ENCODE measurements at places on chromosomes 7 and 10.

- DNase-seq: no peak
Observed at GRCh38 chr7:18798088-18798906, 302.7 kb downstream of the HDAC9 start.

DNA sequence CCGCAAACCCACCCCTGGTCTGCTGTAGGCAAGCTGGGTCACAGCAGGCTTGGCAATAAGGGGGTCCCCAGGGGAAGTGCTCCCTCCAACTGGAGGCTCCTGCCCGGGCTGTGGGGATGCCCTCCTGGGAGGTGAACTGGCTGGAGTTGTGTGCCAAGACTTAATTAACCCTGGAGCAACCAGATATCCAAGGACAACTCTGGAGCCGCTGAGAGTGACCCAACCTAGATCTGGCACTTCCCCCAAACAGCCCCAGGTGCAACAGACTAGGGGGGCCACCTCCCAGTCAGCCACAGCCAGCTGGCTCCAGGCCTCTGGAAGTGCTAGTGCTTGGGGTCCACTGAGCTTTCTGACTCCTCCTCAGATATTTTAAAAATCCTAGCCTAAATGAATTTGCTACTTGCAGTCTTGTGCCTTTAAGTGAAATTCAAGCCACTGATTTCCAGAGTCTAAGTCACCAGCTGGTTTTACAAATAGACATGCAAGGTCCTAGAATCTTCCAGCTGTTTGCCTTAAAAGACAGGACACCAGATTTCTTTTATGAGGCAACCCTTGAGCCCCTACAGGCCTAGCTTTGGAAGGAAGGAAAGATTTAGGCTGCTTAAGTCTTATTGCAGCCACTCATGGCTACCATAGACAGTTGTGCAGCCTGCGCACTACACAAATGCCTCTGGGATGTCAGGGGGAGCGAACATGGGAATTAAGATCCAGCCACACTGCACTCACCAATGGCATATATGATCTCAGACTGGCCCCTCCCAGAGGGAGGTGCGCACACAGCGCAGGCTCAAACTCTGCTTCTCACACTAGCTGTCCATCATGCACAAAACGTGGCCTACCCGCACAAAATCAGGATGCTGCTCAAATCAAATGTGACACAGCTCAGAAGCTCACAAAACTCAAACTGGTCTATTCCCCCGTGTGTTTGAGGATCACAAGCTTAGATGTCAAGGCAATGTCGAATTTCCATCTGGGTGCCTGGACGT lies 42.6 kb upstream of the MYL10 start:
- DNase-seq: peak; percentile 43

DNA sequence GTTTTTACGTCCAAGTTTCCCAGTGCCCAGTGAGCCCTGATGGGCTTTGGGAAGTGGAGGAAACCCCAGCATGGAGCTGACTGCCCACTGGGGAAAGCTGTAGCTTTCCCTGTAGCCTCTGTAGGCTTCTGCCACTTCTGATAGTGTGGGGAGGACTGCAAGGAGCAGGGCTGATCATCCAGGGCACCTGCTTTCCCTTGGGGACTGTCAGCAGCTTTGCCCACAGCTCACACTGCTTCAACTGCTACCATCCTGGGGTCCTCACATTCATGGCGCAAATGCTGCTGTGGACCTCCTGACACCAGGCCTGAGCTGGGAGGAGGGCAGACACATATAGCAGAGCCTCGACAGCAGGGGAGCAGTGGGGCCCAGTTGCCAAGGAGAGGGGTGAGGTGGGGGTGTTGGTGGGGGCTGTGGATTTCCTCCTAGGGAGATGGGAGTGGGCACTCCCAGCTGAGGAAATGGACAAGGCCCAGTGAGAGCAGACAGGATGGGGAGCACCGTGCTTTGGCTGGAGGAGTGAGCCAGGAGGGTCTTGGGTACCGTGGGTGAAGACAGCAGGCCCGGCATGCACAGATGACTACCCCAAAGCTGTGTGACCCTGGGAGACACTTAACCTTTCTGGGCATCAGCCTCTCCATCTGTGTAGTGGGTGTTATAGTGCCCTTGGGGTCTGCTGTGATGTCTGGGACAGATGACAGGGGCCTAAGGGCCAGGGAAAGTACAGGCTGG lies 16.2 kb downstream of the RAMP3 start:
- no peak for DNase-seq

- no peak for DNase-seq
Observed at GRCh38 chr7:1794888-1795542, 124.9 kb downstream of the ELFN1 start.

DNA sequence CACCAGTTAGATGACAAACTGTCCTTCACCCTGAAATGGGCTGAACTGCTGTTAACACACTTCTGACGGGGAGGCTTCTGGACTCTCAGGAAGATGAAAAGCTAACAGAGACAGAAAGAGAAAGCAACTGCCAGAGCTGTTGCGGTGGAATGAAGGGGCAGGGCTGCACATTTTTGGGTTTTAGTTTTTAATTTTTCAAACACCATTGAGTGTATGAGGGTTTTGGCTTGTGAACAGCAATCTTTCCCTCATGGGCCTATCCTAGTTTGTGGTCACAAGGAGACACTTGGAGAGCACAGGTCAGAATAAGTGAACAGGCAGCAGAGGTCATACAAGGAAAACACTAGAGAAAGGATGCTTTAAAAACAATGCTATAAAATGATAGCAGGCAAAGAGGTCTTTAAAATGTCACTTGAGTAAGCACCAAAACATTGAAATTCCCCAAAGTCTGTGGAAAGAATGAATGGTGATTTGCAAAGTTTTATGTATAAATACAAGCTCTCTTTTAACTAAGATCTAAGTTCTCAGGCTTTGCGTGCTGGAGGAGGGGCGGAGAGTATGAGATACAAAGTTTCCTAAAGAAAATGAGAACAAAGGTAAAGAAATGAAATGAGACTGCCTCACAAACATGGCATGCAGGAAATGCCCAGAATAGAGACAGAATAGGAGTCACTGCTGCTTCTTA lies 101.4 kb upstream of the GLI3 start:
- no peak for DNase-seq

DNA sequence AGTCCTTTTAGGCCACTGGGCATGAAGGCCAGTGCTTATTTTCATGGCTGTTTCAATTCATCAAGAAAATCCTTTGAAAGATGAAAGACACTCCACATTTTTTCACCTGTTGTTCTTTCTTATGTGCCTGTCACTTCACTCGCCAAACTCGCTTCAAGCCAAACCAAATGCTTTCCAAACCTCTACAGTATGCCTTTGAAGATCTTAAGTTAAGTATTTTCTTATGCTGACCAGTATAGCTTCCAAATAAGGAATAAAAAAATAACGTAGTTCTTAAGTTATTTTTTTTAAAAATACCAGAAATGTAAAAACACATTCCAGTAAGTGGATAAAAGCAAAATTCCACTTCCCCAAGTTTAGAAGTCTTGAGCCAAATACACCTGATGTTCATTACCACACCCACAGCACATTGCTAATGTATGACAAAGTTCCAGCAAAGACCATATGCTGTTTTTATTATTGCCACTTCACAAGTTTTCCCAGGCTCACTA lies 186.1 kb downstream of the MTERF1 start:
- DNase-seq: no peak

DNA sequence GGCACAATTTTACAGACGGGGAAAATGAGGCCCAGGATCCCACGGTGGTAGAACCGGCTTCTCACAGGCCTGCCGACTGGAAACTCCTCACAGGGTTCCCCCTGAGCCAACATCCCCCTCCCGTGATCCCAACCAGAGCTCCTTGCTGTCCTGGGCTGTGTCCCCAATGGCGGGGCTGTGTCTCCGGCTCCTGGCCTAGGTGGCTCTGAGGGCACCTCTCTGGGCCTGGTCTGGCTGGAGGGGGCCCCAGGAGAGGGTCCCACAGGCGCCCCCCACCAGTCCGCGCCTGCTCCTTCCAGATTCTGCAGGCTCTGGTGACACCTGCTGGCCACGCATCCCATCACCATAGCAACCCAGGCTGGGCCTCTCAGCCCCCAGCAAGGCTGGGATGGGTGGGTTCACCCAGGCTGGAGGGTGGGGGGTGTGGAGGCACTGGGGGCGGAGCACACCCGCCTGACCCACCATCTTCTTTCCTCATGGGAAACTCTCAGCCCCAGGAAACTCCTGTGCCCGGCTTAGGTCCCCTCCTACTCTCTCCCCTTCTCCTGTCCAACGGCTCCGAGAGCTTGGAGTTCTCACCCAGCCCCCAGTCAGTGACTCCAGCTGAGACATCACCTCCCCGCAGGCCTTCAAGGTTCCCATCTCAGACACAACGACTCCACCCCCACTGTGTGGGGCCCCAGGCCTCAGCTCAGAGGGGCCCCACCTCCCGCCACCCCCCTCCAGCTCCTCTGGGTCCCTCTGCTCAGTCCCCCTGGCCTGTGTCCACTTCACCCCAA lies 27.1 kb upstream of the TNRC18 start:
- peak; percentile 71 for DNase-seq

DNA sequence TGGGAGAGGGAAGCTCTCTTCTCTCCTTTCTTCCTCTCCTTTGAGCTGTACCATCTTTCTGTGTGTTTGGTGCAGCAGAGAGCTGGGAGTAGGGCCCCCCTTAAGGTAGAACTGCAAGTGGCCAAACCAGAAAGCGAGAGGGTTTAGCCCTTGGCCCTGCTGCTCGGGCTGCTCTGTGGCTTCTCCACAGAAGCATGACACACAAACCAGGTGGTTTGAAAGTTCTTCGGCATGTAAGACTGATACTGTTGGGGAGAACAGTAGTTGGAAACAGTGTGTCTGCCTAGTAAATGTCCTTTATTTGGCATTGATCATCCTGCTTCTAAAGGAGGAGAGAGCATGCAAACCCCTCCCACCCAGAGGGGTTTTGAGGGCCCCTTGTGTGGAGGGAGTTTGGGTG lies 277.8 kb downstream of the CELF2 start:
- no peak for DNase-seq

- DNase-seq: no peak
Observed at GRCh38 chr10:123297175-123297574, 143.0 kb downstream of the BUB3 start.

DNA sequence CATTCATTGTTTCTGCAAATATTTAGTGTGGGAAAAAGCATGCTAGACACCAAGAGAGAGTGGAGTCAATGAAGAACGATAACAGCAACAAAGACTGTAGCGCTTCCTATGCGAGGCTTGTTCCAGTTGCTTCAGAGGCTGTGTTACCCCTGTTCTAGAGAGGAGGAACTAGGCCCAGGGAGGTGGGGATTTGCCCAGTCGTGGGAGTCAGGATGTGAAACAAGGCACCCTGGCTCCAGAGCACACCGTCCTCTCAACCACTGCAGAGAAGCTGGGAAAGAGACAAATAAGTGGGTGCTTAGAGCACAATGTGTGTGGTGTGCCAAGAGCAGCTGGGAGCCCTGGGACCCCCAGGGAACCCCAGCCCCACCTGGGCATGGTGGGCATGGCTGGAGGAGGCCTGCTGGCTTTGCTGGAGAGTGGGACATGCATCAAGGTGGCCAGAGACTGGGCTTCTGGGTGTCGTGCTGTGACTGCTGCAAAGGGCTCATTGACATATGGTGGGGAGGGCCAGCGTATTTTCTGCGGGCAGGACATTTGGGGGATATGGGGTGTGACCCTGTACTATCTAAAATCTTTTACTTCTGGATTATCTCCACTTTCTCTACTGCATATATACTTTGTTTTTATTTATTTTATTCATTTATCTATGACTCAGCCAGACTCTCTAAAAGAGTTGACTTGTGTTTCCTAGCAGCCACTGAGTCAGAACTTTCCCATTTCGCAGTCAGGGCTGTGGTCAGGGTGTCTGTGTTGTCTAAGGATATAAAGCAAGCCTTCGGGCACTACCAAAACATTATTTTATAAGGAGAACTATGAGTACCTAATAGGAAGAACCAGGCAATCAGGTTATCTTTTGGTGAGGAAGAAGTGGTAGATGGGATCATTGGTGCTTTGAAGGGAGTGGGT lies 95.4 kb downstream of the TCF7L2 start:
- no peak for DNase-seq

DNA sequence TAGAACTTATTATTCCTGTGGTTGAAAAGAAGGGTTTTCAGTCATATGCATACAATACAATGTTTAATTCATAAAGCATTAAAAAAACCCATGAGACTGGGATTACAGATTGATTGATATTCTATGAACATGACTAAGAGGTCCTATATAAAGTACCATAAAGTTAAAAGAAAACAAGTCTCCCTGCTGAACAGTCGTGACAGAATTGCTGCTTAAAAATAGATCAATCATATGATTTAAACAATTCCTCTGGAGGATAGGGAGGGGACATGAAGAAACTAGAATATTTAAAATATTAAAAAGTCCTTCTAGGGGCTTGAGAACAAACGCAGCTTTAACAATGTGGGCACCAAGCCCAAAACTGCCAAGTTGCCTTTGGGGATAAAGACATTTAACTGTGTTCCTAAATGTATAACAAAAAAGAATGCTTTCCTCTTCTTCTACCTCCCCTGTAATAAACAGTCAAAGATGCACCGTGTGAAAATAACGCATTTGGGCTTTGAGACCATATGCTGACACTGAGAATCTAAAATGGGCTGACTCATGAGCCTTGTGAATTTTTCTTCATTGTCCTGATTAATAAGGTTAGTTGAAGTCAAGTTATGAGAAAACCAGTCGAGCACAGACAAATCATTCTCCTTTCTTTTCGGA lies 25.8 kb downstream of the TWIST1 start:
- no peak for DNase-seq

All from BE2C (cell line).